Activated CD4-positive, alpha-beta T cell treated with anti-CD3 and anti-CD28 coated beads, Interleukin-2, amount 10 ng/mL, durations not matched to agents 24 days and 14 days (primary cell): ENCODE measurements at places on chromosomes 2 and 18. TPM values are rescaled to one million over a fixed set of nuclear protein-coding genes. Genes with fewer than 3 reads are reported as not detected.

DIS3L2 gene
- total RNA-seq, result 27.8 and 29.5 TPM in 2 replicates

PRSS56 gene
- total RNA-seq, result not detected in 2 replicates

- DNase-seq, result no peak
These were observed 37.7 kb downstream of the STON1 start for GRCh38 chr2:48567671-48568070.

DNA sequence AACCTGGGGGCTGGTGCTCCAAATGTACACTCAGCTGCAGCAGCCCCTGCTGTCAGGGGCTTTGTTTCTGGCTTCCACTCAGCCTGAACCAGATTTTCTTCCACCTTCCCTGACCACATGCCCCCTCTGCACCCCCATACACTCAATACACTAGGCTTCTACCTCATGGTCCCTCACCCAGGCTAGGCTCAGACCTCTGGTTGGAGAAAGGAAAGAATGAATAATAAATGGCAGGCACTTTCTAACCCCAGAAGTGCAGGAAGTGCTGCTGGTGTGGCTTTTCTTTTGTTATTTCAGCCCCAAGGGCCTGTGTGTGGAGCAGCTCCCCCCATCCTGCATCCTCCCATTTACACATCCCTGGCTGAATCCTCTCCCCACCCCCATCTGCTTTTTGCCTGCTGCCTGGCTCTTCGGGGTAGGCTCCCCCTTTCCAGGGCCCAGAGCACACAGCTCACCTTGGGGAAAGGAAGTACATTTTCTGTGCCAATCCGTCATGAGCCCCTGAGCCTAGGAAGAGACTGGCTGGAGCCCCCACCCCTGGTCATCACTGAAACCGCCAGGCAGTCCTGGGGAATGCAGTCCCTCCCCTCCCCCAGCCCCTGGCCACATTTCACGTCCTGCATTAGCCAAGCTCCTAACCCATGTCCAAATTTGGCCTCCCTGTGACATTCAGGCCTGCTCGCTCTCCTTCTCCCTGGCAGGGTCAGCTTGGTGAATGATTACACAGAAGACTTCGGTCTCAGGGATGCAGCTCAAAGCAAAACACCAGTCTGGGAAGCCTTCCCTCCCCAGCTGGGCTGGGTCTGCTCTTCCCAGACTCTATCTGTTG, 2.6 kb downstream of the DYSF start:
- DNase-seq, result no peak

- DNase-seq, result peak; percentile 1
These were observed 2186.8 kb upstream of the CELF4 start for GRCh38 chr18:39752351-39752750.

GRCh38 chr2:11738589-11739436, 7.6 kb upstream of the LPIN1 start:
- peak; percentile 75 for DNase-seq

GRCh38 chr2:10028407-10028987, 14.9 kb upstream of the KLF11 start:
- DNase-seq, result no peak

DNA sequence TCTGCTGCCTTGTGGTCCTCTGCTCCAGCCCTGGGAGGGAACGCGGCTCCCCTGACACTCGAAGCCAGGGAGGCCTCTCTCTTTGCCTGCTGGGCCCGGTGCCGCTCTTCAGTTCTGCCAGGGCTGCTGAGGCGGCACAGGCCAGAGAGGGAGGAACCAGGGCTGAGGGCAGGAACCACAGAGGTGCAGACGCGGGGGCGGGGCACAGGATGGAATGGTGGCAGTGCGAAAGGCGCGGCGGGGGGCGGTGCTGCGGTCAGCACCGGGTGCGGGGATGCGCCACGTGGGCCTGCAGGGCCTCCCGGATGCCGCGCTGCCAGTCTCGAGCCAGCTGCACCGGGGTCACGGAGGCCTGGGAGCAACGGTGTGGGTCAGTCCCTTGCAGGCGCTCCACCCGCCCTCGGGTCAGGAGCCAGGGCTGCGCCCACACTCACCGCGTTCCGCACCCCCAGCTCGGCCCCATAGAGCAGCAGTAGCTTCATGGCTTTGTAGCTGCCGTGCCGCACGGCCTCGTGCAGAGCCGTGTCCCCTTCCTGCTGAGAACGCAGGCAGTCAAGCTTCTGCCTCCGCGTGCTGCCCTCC, 4.4 kb downstream of the ANKRD23 start:
- DNase-seq, result peak; percentile 94

DNA sequence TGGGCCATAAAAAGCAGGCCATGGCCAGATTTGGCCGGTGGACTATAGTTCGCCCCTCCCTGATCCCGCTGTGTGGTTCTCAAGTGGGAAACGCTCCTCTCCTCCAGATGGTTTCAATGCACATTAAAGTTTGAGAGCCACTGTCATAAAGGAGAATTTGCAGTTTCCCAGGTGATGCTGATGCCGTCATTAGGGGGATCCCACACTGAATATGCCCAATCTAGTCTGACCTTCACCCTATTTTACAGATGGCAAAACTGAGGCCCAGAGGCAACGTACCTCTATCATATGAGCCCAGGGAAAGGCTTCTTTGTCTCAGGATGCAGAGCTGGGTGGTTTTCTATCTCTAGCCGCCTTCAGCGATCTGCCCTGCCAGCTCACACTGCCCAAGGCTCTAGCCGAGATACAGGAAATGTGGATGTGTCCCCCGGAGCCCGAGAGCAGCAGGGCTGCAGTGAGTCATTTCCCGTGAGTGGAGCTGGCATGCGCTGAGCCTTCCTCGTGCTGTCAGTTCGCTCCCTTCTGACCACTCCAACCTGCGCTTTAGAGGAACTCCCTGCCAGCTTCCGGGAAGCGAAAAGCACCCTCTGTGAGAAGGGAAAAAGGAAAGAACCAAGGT, 116.2 kb downstream of the SMAD7 start:
- DNase-seq, result peak; percentile 91
